ENCODE measurements at places on chromosomes 6 and 20.

- DNase-seq: no peak
Measured at GRCh38 chr6:152776833-152777232, 26.2 kb downstream of the VIP start.

DNA sequence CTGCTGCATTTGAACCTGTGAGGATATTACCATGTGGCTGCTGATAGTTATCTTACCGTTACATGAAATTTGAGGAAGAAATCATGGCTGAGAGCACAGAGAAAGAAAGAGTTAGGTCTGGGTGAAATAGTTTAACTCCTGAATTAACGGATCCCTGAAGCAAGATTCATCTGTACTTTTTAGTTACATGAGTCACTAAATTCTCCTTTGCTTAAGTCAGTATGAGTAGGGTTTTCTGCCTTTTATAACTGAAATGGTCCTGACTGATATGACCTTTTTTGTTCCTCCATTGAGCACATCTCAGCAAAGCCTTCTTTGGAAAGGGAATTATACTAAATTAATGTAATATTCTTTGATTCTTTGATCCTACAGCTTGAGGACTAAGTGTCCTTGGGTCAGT is 333.3 kb upstream of the ZFP64 start:
- DNase-seq: no peak

GRCh38 chr6:134295953-134296553 is 21.9 kb downstream of the SGK1 start:
- no peak for DNase-seq

DNA sequence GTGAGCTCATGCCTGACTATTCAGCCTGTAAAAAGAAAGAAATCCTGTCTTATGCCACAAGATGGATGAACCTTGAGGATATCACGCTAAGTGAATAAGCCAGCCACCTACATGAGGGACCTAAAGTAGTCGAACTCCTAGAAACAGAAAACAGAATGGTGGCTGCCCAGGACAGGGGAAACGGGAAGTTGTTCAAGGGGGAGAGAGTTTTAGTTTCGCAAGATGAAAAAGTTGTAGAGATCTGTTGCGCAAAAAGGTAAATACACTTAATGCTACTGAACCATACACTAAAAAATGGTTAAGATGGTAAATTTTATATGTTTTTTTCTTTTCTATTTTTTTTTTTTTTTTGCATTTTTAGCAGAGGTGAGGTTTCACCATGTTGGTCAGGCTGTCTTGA is 74.1 kb upstream of the RALY start:
- no peak for DNase-seq

GRCh38 chr6:81929828-81930227 is 177.3 kb upstream of the TENT5A start:
- DNase-seq: no peak

GRCh38 chr6:33850296-33850695 is 46.5 kb upstream of the MLN start:
- no peak for DNase-seq

DNA sequence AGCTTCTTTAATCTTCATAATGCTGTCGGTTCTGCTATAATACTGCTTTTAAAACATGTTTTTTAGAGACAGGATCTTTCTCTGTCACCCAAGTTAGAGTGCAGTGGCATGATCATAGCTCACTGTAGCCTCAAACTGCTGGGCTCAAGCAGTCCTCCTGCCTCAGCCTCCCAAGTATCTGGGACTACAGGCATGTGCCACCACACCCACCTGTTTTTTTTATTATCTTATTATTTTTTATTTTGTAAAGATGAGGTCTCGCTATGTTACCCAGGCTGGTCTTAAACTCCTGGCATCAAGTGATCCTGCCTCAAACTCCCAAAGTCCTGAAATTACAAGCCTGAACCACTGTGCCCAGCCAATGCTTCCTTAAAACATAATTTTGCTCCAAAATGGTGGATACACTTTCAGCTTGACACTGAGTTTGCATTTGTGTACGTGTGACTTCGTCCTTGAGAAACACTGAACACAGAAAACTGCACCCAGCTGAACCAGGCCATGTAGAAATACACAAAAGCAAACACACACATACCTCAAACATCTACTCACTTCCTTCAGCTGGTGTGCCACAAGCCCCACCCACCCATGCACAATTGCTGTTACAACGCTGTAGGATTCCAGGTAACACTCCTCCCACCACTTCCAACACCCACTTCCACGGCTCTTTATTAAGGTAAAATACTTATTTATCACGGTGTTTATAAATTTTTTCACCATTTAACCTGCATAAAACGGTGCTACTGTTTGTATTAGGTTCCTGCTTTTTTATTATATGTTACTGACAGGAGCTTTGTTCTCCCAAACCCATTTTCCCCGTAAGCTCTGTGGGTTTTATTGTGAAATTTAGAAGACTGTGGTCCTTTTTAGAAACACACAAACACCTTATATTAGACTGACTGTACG is 109.1 kb downstream of the TSHZ2 start:
- no peak for DNase-seq

Measured in GM12891 (cell line).